ENCODE measurements at places on chromosomes 12 and 14.
A peak's percentile ranks its signal among the peaks of the same experiment; 100 is the strongest.

- no peak for DNase-seq
Measured at GRCh38 chr14:50953502-50953901, 9.2 kb upstream of the PYGL start.

DNA sequence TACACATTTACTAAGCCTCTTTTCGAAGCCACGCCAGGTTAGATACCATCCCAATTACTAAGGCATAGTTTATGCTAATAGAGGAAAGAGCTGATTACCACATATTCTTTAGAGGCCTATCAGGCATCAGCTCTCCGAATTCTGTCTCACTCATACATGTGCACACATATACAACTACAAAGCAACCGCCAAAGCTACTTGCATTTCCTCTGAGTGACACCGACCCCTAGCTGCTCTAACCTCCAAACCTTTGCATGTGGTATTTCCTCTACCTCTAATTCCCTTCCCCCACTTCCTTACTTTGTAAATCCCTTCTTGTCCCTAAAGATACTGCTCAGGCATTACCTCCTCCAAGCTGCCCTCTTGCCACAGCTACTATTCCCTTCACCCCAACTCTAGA is 107.2 kb downstream of the DUSP6 start:
- no peak for DNase-seq

DNA sequence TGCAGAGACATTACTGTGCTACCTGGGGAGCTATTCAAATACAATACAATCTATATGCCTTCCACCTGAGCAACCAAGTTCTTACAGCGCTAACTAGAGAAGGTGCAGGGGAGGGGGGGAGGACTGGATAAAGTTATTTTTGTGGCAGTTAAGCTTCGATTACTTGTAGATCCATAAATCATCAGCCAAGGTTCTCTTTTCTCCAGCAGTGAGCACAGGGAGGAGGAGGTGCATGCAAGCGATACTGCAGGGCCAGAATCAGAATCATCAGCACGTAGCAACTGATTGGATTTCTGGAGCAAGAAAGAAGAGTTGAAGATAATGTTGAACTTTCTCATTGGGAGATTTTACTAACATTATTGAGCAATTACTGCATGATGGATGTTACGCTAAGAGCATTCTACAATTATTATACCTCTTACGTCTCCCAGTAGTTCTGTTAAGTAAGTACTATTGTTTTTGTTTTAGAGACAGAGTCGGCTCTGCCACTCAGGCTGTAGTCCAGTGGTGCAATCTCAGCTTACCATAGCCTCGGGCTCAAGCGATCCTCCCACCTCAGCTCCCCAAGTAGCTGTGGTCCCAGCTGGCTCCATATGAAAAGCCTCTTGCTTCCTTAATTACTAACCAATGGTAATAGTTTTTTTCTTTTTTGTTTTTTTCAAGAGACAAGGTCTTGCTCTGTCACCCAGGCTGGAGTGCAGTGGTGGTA is 74.6 kb upstream of the EEA1 start:
- DNase-seq = no peak

- DNase-seq = no peak
Measured at GRCh38 chr14:37142835-37143401, 29.5 kb downstream of the SLC25A21 start.

GRCh38 chr12:28129031-28129430 is 61.2 kb upstream of the CCDC91 start:
- no peak for DNase-seq

DNA sequence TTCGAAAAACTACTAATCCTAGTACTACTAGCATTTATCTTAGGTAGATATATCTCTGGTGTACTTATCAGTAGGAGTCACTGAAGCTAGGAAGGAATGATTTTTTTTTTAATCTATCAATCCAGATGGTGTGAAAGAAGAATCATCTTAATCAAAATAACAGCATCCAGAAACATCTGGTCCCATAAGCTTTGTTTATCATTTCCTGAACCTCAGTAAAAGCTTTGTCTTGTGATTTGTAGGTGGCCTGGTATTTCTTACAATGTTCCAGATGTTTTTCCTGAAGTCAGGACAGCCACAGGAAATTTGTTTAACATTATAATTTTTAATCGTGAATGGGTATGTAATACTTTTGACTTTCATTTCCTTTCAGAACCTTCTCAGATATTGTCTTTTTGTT is 28.0 kb upstream of the LUM start:
- no peak for DNase-seq

- no peak for DNase-seq
Measured at GRCh38 chr12:104624529-104624928, 167.8 kb downstream of the CHST11 start.

GRCh38 chr14:64704143-64704742 is at the start of gene PLEKHG3:
Gene PLEKHG3 (plus strand): TSS chr14:64704424. CDS start chr14:64727632, 23,208 bp downstream.
- DNase-seq = peak; percentile 82

DNA sequence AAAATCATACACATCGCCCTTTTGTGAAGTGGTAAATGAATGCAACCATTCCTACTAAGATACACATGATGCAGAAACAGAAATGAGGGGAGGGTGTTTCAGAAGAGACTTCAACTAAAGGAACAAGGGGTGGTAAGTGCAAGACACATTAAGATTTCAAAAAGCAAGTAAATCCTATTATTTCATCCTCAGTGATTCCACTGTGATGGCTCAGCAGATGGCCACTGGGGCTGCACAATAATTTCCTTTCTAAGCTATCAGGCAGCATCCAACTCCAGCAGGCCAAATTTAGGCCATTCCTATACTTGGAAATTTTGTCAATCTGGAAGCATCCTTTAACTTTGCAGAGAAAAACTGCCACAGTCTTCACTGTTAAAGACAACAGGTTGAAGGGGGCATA is 272.4 kb downstream of the NELL2 start:
- DNase-seq = no peak

DNA sequence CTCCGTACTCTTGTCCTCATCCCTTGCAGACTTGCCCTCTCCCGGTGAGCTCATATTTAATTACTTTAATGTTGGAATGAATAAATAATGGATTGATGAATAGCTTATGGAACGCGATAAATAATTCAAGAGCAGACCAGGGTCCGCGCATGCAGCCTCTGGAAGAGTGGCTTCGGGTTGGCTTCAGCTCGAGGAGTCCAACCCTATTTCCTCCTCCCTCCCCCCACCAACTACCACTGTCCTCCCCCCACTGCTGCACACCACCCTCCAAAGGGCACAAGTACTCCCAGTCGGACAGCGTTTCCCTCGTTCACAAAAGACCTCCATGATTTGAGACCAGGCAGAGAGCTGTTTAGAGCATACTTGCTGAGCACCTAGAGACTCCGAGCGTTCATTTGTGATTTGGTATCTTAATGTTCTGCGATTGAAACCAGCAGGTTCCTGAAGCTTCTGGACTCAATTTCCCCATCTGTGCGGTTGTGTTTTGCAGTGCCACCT is 647 bp upstream of the SIX1 start:
- peak; percentile 34 for DNase-seq

GRCh38 chr12:52182384-52182783 is 9.4 kb downstream of the KRT80 start:
- peak; percentile 12 for DNase-seq

GRCh38 chr14:102511538-102511937 is 2.0 kb upstream of the ANKRD9 start:
- no peak for DNase-seq

GRCh38 chr12:130137040-130138018 is 24.9 kb upstream of the FZD10 start:
- no peak for DNase-seq

GRCh38 chr14:57847096-57847495 is 18.8 kb downstream of the SLC35F4 start:
- DNase-seq = no peak

GRCh38 chr14:26947265-26947664 is 349.4 kb upstream of the NOVA1 start:
- DNase-seq = no peak

DNA sequence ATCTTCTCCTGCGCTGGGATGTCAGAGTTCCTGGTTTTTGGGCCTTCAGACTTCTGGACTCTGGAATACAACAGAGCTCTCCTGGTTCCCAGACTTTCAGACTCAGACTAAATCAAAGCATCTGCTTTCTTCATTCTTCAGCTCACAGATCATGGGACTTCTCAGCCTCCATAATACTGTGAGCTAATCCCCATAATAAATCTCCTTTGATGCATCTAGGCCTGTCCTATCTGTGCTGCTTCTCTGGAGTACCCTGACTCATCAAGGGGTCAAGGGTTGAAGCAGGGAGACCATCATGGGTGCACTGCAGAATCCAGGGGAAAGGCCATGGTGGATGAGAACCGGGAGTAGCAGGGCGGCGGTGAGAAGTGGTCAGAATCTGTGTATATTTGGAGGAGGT is 1094.1 kb upstream of the TMEM132C start:
- no peak for DNase-seq

- DNase-seq = no peak
Measured at GRCh38 chr14:68376067-68376779, 416.6 kb downstream of the ZFP36L1 start.

- no peak for DNase-seq
Measured at GRCh38 chr14:57212919-57213318, 55.8 kb downstream of the EXOC5 start.

DNA sequence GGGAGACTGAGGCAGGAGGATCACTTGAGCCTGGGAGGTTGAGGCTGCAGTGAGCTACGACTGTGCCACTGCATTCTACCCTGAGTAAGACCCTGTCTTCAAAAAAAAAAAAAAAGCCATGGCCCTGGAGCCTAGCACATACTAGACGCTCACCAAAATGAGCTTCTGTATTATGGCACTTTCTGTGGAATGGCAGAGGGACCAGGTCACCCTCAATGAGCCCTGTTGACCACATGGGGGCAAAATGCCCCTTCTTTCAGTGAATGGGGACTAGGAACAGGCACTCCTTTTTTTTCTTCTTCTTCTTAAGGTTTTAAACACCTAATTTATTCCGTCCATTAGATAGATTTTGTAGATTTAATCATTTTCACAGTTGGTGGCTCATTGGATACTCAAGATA is 50.5 kb downstream of the FAM222A start:
- no peak for DNase-seq

- DNase-seq = no peak
Measured at GRCh38 chr12:50440288-50440687, 39.6 kb downstream of the LARP4 start.

GRCh38 chr14:38866461-38866860 is 236.6 kb downstream of the SEC23A start:
- no peak for DNase-seq

GRCh38 chr12:70722584-70723343 is 85.5 kb upstream of the PTPRB start:
- no peak for DNase-seq

GRCh38 chr14:73712540-73713180 is 1.5 kb downstream of the PNMA1 start:
- DNase-seq = no peak

GRCh38 chr12:110590806-110591326 is 7.7 kb upstream of the PPTC7 start:
- no peak for DNase-seq

DNA sequence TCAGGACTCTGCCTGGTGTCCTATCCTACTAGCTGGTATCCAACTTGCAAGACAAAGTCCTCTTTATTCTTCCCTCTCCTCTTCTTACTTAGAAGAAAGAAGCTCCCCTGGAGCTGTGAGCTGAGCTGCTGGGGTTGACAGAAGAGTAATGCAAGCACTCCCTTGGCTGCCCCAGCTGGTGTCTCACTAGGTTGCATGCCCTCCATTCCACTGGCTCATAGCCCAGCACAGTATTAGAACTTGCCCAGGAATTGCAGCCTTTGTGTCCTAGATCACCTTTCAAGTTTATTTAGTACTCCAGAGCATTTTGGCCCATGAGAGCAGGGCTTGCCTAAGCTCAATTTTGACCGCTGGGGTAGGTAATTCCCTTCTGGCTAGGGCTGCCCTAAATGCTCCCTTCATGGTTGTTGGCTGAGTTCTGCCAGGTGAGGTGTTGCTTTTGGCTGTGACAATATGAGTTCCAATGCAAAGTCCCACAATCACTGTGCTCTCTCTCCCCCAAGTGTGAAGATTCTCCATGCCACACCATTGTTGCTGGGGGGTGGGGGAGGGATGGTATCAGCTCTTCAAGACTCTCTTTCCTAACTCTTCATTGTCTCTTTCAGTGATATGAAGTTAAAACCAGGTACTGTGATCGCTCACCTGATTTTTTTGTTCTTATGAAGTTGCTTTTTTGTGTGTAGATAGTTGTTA is 317.4 kb upstream of the DDHD1 start:
- DNase-seq = no peak

DNA sequence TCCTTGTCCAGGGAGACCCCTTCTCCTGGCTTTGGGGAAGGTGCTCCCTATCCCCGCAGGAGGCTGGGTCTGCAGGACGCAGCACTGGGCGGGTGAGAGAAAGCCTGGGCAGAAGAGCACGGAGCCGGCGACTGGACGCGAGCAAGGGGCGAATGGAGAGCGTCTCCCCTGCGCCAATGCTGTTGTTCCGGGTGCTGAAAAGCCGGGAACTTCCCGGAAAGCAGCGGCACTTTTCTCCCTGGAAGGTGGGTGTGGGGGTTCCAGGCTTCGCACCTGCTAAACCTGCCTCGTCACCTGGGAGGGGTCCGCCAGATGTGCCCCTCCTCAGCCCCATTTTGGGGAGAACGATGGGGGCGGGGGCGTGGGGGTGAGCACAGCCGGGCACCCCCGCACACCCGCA is 417.1 kb upstream of the TMTC1 start:
- DNase-seq = peak; percentile 19

GRCh38 chr12:60475825-60476224 is 880.0 kb downstream of the SLC16A7 start:
- DNase-seq = no peak

Measured in glutamatergic neuron (in vitro differentiated cells).